ENCODE measurements at places on chromosomes 5 and 9.

DNA sequence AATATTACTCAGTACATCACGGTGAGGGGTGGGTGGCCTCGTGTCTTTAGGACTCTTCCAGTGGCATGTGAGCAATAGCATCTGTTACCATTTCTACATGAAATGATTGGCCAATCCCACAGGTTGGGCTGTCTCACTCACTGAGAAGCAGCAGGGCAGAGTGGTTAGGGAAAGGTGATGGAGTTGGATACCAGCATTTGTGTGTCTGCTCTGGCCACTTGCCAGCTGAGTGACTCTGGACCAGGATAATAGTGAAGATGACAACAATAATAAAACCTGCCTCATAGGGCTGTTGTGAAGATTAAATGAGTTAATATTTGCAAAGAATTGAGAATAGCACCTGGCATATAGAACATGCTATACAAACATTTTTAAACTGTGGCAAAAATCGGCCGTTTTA lies 42.0 kb downstream of the IQGAP2 start:
- DNase-seq, result no peak

DNA sequence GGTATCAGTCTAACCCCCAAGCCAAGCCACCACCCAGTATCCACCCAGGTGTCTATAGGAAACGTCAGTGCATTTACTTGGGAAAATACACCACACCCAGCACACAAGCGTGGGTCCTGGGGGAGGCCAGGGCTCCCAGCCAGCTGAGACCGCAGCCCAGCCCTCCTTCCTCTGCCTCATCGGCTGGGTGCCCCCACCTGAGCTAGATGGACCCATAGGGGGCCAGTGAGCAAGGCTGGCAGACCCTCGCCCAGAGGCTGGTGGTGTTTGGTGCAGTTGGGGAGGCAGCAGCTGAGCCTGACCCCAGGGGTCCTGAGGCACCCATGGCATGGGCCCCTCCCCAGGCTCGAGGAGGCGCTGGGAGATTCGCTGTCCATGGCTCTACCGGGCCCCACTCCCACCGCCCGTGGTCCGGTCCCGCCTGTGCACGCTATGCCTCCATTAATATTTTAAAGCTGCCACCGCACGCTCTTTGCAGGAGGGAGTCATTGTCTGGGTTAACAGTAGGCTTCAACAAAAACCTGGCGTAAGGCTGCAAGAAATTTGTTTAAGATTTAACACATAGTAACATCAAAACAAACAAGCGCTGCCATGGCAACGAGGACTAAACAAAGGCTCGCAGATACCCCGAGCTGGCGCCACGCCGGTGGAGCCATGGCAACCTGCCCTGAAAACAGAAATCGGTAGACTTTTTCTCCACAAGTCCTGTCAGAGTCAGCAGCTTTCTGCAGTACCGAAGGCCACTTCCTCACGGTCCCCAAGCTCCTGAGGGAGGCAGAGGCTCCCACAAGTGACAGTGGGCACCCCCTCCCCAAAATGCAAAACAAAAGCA lies 20.6 kb downstream of the TPPP start:
- peak; percentile 80 for DNase-seq

DNA sequence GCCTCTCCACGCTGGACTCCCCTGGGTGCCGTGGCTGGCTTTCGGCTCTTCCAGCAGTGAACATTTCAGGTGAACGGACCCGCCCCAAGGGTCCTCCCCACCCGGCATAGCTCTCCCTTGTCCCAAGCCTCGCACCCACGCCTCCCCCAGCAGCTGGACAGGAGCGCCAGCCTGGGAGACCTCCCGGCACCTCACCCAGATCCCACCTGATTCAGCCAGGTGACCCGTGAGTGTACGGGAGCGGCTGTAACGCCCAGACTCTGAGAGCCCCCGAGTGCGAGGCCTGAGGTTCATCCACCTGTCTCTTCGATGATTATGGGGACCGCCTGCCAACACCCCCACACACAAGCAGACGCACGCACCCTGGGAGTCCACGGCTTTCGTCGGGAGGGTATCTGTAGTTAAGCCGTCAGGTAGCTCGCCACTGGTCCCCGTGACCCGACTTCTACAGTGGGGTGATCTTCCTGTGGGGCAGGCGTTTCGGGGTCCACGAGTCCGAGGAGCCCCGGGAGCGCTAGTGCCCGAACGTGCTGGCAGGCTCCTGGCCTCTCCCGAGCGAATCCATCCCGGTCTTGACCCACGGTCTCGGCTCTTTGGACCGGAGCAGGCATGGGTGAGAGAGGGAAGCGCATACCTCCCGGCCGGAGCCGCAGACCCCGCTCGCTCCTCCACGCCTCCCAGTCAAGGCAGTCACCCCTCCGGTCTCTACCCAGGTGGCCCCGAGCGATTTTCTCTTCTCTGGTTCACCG lies 14.9 kb downstream of the TRIM7 start:
- no peak for DNase-seq

DNA sequence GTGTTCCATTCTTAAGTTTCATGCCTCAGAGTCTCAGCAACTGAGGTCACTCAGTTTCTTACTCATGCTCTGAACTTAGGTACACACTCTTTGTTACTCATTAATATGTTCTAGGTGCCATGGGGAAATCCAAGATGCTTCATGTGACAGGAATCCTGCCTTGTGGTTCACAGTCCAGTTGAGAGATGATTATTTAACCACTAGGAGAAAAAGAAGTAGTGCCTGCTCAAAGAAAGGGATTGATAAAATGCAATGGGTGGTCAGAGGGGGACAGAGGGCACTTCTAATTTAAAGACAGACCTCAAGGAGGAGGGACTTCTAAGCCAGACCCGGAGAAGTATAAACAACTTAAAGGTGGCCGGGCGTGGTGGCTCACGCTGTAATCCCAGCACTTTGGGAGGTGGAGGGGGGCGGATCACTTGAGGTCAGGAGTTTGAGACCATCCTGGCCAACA lies 69.0 kb downstream of the UGCG start:
- peak; percentile 42 for DNase-seq

DNA sequence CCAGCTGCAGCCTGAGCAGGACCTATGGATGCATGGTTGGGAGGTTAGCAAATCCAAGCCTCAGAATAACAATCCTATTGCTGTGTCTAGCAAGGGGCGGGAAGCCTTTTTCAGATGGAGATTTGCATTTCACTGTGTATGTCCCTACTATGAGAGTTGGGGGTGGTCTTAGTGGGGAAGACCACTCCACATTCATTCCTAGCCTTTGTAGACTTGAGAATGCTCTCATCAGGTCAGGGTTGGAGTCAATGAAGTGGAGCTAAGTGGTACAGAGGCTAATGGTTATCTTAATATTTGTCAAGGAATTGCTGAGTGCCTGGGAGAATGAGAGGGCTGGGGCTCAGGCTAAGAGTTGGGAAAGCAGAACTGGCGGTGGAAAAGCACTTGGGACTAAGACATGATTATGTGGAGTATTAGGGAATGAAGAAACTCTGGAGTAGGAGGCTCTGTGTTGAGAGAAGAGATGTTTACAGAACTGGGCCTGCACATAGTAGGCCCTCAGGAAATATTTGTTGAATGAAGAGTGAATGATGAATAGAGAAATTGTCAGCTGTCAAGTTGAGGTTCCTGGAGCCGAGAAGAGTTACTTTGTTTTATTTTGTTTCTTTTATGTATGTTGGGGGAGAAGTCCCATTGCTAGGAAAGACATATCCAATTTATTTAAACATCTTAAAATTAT lies 175.5 kb upstream of the SPRY4 start:
- no peak for DNase-seq

DNA sequence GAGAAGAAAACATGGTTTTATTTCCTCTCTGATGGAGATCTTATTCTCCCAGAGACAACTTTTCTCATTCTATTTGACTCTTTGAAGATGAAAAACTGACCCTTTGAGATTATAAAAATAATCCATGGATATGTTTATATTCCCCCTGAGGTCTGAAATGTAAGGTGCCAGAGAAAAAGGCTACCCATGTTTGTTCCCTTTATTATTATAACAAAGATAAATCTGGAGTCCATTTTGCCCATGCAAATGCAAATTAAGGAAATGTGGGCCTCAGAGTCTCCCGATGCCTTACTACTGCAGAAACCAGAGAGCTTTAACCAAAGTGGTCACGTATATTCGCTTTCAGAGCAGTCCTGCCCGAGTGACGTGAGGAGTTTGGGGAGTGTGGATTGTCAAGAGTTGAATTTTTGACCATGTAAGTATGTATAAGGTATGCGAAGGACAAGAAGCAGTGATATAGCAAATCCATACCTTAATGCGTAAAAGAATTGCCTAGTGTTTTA lies 312.5 kb downstream of the RASEF start:
- DNase-seq, result no peak

- no peak for DNase-seq
These were observed 202.0 kb downstream of the ADAMTSL1 start for GRCh38 chr9:18675973-18676372.

DNA sequence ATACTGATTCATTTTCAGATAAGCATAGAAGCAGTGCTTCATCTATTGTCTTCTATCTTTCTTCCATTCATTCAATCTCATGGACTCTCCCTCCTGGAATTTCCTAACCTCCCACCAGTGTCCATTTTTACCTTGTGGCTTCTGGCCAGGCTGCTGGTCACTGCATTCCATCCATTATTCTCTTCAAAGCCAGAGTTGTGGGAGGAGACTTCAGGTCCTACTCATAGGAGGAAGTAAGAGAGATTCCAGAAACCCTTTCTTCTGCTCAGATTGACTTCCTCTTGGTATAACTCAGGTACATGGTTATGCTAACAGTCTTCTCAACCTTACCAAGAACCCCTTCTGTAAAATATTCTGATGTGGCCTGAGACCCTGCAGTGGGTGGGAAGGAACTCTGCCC lies 153.3 kb upstream of the SLC12A2 start:
- DNase-seq, result no peak

GRCh38 chr9:108411632-108412031 lies 444.2 kb downstream of the ACTL7B start:
- DNase-seq, result no peak

DNA sequence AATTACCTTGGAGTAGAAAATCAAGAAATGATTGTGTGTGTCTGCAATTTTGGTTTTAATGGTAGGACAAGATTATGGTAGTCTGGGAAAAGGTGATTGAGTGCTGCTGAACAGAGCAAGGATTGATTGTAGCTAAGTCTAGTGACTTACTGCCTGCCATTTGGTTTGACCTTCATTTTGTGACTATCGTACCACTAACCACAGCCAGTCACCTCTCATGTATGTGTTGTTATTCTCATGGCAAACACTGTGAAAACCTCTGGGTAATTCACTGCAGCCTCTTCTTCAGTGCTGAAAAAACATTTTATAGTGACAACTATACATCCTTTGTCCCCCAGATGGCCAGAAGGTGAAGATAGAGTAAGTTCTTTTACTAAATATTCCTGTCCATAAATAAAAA lies 37.5 kb downstream of the CTNNA1 start:
- DNase-seq, result no peak

DNA sequence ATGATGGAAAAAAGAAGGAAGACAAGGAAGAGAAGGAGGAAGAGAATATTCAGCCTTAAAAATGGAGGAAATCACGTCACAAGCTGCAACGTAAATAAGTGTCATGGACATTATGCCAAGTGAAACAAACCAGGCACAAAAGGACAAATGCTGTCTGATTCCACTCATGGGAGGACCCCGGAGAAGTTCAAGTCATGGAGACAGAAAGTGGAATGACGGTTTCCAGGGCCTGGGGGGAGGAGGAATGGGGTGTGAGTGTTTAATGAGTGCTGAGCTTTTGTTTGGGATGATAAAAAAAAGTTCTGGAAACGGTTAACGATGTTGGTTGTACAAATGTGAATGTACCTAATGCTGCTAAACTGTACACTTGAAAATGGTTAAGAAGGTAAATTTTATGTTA lies 439.5 kb downstream of the GADD45G start:
- DNase-seq, result no peak

- no peak for DNase-seq
These were observed 15.1 kb downstream of the WNK2 start for GRCh38 chr9:93198838-93199625.

- DNase-seq, result no peak
These were observed 88.9 kb downstream of the LIFR start for GRCh38 chr5:38467353-38468040.

DNA sequence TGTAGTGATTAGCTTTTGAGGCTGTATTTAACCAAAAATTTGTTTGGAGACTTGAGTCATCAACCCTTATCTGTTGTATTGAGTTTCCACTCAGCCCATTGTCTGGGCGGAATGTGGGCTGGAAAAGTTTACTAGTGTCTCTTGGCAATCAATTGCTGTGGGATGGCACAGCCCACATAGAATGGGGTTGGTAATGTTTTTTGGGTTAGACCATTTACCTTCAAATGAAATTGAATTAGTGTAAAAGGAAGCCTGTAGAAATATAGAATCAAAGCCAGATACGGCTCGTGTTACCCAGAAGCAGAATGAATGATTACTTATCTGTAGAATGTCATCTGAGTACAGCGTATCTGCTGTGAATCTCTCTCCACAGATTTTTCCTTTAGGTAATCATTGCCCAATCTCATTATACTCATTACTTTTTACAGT lies 142.9 kb downstream of the AOPEP start:
- peak; percentile 22 for DNase-seq

DNA sequence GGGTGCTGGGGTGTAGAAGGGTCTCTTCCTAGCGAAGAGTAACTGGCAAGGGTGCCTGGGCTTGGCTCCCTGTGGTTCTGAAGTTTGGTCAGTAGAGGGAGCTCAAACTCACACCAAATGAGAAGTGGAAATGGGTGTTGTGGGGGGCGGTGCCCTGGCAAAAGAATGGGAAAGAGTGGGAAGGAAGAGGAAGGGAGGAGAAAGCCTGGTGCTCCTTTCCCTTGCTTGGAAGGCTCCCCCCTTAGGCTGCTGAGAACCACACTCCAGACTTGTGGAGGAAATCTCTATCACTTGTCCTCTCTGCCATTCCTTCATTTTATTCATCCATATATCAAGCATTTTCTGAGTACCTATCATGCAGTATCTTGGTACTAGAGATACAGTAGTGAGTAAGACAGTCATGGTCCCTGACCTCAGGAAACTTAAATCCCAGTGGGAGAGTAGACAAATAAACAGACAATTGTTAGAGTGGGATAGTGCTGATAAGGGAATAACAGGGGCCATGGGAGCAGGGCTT lies 13.0 kb downstream of the SLC4A9 start:
- peak; percentile 59 for DNase-seq

- DNase-seq, result no peak
These were observed 168.8 kb downstream of the DROSHA start for GRCh38 chr5:31362931-31363568.
